NCI-H2081 treated with DMSO at 0.1 percent for 48 hours (cell line): ENCODE measurements at places on chromosomes 3 and 15.

DNA sequence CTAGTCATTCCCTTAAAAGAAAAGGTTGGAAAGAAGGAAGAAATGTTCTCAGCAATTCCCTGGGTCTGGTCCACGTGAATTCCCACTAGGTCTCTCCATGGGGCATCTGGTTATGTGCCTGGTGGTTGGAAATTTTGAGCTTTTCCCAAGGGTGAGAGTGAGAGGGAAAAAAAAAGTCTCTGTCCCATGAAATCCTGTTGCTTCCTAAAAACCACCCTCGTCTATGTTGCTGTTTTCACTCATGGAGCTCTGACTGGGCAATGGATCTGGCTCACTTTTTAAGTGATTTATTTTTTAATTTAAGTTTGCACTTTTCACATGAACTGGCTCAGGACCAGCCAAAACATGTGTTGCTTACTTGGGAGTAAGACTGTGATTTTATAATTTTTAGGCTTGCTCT, 190.1 kb downstream of the CHST2 start:
- DNase-seq = no peak

DNA sequence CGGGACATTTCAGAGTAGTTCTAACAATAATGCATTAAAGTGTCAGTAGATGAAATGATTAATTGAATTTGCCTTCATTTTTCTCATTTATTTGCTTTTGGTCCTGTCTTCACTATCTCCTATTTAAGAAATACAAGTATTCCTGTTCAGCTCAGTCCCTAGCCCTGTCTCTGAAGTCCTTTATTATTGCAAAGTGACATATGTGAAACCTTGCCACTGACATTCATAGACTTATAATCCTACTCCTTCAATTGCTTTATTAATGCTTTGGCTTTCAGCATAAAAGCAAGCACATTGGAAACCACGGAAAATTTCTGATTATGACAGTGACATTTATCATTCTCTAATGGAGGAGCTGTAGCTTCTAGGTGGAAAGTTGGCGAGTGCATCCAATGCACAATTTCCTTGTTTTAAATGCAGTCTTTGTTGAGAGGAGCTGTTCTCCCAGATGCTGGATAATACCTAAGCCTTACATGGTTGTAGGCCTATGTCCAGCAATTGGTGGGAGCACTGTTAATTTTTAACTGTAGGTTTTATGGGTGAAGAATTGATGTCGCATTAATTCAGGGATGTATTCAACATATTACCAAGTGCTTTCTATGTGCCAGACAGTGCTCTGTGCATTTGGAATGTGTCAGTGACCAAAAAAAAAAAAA, 337.8 kb downstream of the FEZF2 start:
- DNase-seq = no peak

- no peak for DNase-seq
Measured at GRCh38 chr15:39598186-39598850, 17.4 kb downstream of the THBS1 start.

GRCh38 chr15:33310481-33311311, at the start of gene RYR3:
RYR3 (plus strand) TSS chr15:33310967; CDS start chr15:33311046, 79 bp downstream.
- DNase-seq = no peak

GRCh38 chr15:46556010-46556409, 921.2 kb downstream of the SQOR start:
- DNase-seq = no peak

- no peak for DNase-seq
Measured at GRCh38 chr15:86872782-86873181, 793.1 kb downstream of the AGBL1 start.

GRCh38 chr15:45606413-45606812, 19.2 kb downstream of the BLOC1S6 start:
- no peak for DNase-seq

DNA sequence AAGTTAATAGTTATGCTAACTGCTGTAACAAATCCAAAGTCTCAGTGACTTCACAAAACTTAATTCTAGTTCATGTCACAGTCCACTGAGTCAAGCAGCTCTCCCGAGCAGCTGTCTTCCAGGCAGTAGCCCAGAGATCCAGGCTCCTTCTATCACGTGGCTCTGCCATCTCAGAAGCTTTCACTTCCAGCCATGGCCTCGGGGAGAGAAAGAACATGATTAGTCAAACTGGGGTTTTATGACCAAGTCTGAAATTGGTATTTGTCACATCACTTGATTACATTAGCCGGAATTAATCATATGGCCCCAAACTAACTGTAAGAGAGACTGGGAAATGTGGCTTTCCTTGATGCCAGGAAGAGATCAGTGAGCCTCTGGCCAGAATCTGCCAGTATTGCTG, 70.2 kb upstream of the DGKG start:
- no peak for DNase-seq

GRCh38 chr3:143464850-143465249, 345.3 kb downstream of the CHST2 start:
- no peak for DNase-seq

- DNase-seq = no peak
Measured at GRCh38 chr15:68492855-68493254, 60.9 kb upstream of the ITGA11 start.
